ENCODE measurements at places on chromosomes 6 and 20.
A peak's percentile ranks its signal among the peaks of the same experiment; 100 is the strongest.

DNA sequence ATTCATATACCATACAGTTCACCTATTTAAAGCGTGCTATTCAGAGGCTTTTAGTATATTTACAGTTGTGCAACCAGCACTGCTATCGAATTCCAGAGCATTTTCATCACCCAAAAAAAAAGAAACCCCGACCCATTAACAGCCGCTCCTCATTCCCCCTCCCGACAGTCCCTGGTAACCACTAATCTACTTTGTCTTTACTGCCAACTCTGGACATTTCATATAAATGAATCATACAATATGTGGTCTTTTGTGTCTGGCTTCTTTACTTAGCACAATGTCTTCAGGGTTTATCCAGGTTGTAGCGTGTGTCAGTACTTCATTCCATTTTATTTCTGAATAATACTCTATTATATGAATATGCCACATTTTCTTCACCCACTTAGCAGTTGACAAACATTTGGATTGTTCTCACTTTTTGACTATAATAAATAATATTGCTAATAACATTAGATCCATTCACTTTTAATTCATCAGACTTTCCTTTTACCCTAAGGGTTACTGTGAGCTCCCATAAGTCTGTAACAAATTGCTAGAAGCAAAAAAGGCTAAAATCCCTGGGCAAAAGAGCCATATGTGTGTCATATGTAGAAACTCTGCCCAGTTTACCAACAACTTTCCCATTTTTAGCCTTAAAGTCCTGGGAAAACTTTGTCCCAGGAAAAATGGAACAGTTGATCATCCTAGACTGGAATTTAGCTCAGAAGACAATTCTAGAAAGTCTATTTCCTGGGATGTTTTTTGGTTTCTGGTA lies 23.2 kb upstream of the ROS1 start:
- DNase-seq: no peak

- DNase-seq: no peak
Measured at GRCh38 chr6:33587529-33587928, 7.5 kb upstream of the BAK1 start.

DNA sequence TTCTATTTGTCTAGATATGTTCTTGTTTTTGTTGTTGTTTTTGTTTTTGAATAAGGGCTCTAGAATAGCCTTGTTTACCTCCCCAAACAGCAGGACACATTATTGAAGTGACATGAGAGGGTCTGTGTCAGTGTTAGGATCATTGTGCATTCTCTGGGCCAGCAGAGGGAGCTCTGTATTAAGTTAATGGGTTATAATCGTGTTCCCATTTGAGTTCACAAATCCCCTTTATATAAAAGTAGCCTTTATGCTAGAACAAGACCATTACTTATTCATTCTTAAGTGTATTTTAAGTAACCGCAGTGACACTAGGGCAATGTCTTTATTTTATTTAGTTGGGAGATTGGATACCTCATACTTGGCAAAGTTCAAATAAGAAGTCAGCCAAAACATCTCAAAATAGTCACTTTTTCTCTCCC lies 44.8 kb downstream of the STK4 start:
- peak; percentile 17 for DNase-seq

DNA sequence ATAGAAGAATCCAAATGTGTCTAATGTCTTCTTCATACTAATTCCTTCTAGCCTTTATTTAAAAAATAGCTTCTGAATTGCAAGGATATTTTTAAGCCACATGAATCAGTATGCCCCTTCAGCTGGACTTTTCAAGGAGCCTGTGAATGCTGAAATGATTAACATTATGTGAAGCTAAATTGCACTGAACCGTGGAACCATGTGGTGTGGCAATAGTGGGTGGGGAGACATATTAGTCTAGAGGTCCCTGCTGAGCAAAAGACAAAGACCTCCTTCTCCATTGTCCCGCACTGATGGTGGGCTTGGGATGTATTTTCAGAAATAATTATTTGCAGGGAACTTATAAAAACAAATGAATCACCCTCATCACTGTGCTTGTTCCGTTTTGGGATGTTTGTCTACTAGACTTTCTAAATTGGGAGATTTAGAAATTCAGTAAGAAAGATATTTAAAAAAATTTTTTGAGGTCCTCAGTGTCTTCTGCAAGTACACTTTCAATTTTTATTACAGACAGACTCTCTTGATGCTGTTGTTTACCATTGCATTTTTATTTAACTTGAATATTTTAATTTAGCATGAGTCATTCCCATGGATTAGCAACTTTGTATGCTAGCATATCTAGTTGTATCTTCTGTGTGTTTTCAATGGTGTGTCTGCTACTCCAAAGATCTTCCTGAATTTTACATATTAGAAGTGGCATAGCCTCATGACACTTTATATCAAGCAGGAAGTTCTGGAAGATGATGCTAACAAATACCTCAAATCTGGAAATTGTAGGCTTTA lies 238.1 kb downstream of the LAMA2 start:
- DNase-seq: no peak

DNA sequence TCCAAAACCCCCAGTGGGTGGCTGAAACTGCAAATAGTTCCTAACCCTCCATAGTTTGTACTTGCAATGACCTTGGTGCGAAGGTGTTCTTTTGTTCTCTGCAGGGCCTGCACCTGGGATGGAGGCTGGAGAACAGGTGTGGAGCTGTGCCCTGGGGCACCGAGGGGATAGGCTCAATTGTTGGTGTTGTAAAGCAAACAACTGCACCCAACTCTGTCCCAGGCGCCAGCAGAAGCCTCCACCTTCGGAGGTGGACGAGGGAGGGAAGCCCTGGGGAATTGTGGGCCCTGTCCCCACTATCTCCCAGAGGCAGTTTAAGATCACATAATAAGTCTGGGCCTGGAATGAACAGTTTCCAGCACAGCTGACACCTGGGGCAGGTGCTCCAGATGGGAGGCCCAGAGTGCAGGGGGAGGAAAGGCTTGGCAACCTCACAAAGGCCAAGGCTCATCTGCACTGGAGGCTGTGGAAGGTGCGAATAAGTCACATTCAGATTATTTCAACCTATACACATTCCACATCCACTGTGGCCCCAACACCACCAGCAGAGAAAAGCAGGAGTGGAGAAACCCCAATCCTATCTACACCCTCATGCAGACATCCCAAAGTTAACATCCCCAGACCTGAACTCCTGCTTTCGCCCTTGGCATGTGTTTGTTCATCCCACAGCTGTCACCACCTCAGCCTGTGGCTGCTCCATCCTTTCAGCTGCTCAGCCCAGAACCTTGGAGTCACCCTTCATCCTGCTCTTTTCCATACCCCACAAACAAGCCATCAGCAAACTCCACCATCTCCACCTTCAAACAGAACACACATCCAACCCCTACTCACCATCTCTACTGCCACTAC lies 12.3 kb upstream of the CBFA2T2 start:
- DNase-seq: no peak

DNA sequence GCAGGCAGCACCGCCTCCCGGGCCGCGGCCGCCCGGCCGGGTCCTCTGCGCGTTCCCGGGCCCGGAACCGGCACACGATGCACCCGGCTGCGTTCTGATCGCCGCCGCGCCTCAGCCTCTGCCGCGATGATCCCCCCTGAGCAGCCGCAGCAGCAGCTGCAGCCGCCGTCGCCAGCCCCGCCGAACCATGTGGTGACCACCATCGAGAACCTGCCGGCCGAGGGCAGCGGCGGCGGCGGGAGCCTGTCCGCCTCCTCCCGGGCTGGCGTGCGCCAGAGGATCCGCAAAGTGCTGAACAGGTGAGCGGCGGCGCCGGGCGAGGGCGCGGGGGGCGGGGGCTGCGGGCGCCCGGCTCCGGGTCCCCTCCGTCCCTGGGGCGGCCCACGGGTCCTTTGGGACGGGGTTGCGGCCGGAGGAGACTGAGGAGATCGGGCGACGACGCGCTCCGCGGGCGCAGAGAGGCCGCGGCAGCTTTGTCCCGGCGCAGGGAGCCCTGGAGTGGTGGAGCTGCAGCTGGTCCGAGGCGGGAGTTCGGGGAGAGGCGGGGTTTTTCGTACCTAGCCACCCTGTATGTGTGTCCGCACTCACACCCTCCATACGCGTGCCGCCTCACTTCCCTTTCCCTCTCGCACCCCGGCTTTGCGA lies 659 bp downstream of the SLC35F1 start:
- no peak for DNase-seq
